ENCODE measurements at places on chromosomes 4 and X.

GRCh38 chrX:138771047-138771446 lies 59.5 kb upstream of the FGF13 start:
- DNase-seq = peak; percentile 59

GRCh38 chr4:116064331-116064730 lies 950.9 kb upstream of the NDST4 start:
- DNase-seq = no peak

- no peak for DNase-seq
Measured at GRCh38 chr4:41579043-41579442, 41.1 kb downstream of the LIMCH1 start.

- DNase-seq = no peak
Measured at GRCh38 chr4:41426539-41426938, 111.4 kb upstream of the LIMCH1 start.

GRCh38 chrX:101040197-101040596 lies 11.7 kb downstream of the TRMT2B start:
- no peak for DNase-seq

DNA sequence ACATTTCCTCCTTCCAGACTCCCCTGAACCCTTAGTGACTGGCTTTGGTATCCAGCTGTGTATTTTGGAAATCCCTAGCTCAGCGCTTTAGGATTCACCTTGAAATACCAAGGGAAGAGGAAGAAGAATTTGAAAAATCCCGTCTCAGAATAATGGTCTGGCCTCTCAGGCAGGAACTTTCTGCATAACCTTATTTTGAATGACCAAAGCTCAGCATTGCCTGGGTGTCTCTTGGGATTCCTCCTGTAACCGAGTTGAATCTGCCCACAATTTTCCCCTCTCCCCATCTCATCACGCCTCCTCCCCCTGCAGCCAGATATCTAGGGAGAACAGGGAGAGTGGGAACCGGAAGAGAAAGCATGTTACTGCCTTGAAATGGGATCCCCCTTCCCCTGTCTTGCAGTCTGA lies 116.2 kb downstream of the SMIM20 start:
- no peak for DNase-seq

DNA sequence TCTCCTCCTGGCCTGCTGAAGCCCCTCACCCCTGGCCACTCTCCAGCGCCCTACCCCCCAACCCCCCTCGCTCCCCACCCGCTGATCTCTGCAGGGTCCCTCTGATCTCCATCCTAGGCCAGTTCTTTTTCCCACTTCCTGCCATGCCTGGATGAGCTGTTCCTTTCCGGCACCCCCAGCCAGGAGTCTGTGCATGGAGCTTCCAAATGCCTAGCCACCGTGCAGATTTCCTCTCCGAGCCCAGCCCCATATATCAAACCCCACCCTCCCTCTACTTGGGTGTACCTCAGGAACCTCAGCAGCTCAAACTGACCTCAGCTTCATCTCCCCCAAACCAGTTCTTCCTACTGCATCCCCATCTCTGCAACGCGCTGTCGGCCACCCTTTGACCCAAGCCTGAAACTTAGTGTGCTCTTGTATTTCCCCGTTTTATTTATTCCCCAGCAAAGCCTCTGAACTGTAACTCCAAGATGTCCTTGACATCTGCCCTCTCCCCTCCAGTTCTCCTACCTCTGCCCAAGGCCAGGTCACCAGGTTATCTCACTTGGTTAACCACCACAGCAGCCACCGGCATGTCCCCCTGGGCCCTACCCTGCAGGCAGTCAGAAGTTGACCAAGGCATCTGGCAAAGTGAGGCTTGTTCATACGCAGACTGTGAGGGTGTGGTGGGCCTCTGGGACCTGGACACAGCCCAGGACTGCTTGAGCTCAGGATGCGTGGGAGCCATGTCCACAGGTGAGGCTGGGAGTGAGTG lies 194.9 kb upstream of the PSAPL1 start:
- DNase-seq = no peak

DNA sequence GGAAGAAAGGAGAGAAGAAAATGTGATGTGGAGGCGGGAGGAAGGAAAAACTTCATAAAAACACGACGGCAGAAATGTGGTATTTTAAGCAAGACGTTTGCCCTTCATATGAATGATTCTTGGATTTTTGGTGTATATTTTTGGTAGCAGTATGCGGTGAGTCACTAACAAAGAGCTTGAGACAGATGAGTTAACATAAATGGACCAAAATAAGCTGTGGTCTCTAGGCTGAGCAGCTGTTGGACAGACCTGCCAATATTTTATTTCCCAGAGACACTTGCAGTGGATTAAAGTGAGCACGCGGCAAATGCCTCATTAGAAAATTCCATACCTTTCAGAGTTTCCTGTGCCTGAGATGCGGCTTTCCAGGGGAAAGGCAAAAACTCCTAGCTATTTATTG lies 43.1 kb upstream of the RPS6KA3 start:
- peak; percentile 25 for DNase-seq
